Activated CD8-positive, alpha-beta memory T cell treated with anti-CD3 and anti-CD28 coated beads for 48 hours (primary cell): ENCODE measurements at places on chromosomes 4 and X.

DNA sequence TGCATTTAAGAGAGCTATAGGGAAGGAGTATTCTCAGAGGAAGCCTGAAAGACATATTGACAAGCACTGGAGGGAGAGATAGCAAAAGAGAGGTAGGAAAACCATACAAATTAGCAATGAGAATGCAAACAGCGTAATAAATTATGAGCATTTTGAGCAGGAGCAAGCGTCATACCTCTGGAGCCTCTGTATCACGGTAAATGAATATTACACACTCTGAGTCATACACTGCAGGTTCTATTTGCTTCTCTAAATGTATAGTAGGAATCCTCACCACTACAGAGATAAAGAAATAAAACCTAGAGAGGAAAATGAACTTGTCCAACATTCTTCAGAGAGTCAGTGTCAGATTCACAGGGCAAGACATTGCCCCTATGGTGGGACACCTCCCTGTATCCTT, 46.4 kb upstream of the GABRE start:
- no peak for DNase-seq

- DNase-seq: no peak
Observed at GRCh38 chr4:26424838-26425237, 65.4 kb downstream of the CCKAR start.

- no peak for DNase-seq
Observed at GRCh38 chrX:24026432-24026831, 554 bp downstream of the KLHL15 start.

DNA sequence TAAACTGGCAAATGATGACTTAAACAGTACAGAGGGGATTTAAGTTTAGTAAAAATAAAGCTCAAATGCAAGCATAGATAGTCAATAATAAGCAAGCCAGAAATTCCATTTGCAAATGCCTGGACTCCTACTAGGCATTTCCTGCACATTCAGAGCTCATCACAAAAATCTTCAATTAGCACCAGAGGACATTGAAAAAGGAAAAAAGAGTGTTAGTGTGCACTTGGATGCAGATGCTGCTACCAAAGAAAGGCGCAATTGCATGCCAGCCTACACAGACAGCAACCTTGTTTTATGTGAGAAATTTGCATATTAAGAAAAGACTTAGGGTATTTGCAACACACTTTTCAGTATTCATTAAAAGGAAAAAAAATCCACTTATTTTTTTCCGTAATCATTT, 282.1 kb downstream of the GRIA2 start:
- no peak for DNase-seq

DNA sequence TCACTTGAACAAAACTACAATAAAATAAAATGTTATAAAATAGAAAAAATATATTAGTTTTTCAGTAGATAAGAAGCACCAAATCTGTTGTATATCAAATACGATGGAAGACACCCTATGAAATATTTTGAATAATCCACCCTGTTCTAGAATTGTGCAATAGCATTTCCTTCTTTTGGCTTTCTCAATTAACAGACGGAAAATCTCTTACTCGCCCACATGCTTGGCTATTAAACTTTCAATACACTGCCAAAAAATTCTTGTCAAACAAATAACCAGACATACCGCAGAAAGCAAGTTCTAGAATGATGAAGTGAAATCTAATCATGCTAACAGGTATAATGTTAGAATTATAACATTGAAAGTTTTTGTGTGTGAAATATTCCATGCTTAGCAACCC, 671.6 kb upstream of the SLIT2 start:
- DNase-seq: no peak

DNA sequence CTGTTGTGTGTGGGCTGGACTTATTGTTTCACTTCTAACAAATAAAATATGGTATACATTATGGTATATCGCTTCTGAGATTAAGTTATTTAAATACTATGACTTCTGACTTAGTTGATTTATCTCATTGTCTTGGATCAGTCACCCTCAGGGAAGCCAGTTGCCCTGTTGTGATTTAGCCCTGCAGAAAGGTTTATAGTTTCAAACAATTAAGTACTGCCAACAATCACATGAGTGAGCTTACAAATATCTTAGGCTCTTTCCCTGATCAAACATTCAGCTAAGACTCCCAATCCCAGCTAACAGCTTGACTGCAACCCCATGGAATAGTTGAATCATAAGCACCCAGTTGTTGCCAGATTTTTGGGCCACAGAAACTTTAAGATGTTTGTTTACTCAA, 85.4 kb downstream of the MAGEC1 start:
- no peak for DNase-seq

- DNase-seq: no peak
Observed at GRCh38 chr4:88725986-88726385, 28.4 kb upstream of the NAP1L5 start.

GRCh38 chr4:123856689-123857545, 460.3 kb downstream of the SPRY1 start:
- no peak for DNase-seq

- DNase-seq: no peak
Observed at GRCh38 chrX:106726485-106727437, at the start of gene RNF128. Gene RNF128 (plus strand): TSS chrX:106726701. CDS start chrX:106726914, 213 bp downstream.

DNA sequence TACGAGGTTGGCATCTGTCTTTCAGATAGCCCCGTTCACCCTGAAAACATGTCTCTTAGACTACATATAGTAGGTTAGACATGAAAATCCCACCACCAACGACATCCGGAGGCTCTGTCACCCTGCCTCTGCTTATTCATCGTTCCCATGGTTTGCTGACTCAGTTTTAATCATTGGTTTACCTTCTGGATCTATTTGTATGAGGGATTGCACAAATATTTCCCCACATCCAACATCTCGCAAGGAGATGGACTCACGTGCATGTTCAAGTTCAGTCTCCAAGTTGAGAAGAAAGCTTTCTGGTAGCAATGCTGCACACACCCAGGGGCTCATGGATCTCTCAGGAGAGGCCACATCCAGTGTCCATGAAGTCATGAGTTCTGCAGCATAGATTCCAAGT, 10.8 kb downstream of the CETN2 start:
- DNase-seq: no peak

- no peak for DNase-seq
Observed at GRCh38 chr4:166499820-166500219, 626.8 kb downstream of the TLL1 start.

DNA sequence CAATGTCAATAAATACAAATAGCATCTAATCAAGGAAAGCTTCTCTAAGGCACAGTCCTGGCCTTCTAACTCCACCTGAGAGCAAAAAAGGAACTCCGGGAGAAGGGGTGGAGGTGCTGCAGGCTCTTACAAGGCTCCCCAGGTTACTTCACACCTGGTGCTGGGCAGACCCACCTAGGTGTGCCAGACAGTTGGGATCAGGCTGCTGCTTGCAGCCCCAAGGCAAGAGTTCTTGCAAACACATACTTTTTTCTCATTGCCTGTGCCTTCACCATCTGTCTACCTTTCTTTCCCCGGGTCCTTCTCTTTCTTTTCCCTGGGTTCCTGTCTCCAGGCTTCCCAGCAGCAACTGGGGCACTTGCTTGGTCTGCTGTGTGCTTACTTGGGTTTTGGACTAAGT, 81.4 kb upstream of the STIM2 start:
- DNase-seq: no peak

DNA sequence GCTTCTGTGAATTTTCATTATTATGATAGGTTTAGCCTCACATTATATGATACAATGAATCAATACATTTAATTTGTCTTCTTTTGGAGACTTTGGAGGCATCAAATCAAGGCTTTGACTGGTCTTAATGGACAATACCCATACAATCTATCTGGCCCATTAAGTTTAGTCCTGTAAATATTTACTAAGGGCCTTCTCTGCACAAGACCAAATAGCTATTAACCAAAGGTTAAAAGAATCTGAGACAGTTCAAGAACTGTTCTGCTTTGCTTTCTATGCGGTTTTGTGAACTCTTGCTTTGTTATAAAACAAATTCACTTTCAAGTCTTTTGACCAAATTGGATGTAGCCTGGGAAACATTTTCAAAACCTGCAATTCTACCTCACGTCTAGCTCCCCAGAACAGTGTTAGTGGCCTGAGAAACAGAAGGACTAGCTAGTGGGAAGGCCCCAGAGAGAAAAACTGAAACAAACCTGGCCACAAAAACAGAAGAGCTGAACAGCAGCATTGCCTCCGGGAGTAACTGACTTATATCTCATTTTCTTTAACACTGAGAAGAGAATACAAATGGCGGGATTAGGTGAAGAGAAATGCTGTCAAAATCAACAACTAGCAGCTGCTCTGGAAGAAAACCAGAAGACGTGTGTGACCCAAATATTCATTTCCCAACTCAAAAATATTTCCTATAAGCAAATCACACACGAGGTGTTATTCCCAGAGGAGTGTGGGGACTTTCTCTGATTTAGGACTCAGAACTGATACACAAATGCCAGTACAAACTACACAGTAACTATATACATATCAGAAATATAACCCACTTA, 548 bp downstream of the TLR1 start:
- DNase-seq: no peak

DNA sequence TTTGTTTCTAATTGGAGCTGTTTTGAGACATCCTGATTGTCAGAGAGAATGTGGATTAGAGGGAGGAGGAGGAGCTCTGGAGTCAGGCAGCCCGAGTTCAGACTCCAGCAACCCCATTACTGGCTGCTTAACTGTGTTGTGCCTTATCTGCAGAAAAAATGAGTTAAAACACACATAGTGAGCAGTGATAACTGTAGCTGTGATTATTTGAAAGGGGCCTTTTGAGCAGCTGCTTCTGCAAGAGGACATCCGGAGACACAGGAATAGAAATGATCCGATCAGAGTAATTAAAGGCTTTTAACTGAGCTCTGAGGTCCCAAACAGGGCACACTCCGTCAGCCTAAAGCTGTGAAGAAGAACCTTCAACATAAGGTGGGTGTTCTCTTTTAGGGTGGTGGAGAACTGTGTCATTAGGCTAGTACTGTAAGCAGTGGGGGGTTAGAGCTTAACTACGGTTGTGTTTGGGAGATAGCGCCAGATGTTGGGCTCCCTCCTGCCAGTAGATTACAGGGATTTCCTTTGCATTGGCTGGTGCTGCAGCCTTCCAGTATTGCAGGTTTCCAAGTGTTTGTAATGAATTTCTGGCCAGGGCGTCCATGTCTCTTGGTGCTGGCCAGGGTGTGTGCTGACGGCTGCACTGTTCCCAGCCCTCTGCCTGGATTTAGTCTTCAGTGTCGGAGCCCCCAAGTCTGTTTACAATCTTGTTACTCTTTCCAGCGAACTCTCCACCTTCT, 24.3 kb downstream of the ADD1 start:
- no peak for DNase-seq

GRCh38 chrX:45447995-45448394, 247.3 kb upstream of the DIPK2B start:
- DNase-seq: no peak

- no peak for DNase-seq
Observed at GRCh38 chr4:19947349-19947748, 304.4 kb upstream of the SLIT2 start.

GRCh38 chr4:110518889-110519490, 43.0 kb downstream of the ENPEP start:
- no peak for DNase-seq

DNA sequence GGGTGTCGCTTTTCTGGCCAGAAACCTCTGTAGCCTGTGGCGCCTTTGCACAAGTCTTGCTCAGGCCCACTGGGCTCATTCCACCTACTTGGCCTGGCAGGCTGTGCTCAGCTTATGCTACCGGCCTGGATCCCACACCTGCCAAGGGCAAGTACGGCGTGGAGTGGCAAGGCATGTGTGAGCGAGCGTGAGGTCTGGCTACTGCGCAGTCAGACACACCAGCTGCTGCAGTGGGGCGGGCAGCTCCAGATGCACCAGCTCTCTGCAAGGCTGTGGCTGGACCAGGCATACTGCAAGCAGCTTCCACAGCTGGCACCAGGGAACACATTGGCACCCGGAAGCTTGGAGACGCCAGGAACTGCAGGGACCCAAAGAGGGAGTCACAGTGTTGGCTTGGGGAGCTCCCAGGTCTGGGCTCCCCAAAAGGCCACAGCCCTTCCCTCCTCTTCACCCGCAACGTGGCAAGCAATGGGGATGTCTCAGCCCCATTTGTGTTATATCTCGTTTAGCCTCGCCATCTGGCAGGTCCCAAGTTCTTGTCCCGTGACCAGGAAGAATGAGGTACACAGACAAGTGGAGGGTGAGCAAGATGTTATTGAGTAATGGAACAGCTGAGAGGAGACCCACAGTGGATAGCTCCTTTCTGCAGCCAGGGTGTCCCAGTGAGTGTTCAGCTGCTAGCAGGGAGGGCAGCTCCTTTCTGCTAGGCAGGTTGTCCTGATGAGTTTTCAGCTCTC, 3.8 kb upstream of the FBXW7 start:
- DNase-seq: no peak

DNA sequence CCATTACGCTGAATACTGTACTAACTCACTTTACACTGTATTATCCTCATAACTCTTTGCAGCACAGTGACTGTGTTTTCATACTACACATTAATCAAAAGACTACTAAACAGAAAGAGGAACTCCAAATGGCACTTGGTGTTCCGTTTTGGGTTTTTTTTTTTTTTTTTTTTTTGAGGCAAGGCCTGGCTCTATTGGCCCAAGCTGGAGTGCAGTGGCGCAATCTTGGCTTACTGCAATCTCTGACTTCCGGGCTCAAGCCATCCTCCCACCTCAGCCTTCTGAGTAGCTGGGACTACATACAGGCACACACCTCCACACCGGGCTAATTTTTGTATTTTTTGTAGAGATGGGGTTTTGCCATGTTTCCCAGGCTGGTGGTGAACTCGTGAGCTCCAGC, 10.7 kb downstream of the KLHL8 start:
- no peak for DNase-seq

- no peak for DNase-seq
Observed at GRCh38 chrX:119343856-119344255, 55.3 kb upstream of the SLC25A43 start.

DNA sequence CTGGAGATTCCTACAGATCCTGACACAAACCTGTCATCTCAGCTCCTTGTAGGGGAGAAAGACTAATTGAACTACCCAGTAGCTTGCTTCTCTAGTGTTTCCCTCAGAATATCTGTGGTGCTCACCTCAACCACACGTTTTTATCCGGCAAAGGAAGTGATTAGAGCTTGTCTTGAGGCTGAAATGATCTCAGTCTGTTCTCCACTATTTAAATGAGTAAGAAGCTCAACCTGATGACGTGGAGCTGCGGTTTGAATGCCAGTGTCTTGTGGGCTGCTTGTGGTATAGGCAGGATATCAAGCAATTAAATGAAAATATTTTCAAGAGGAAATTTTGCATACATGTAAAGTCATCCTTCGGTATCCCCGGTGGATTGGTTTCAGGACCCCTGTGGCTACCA, 270.2 kb downstream of the TLL1 start:
- no peak for DNase-seq
